ENCODE measurements at places on chromosomes 7 and 10.

GRCh38 chr7:1961701-1962276, 271.0 kb downstream of the MAD1L1 start:
- DNase-seq: no peak

DNA sequence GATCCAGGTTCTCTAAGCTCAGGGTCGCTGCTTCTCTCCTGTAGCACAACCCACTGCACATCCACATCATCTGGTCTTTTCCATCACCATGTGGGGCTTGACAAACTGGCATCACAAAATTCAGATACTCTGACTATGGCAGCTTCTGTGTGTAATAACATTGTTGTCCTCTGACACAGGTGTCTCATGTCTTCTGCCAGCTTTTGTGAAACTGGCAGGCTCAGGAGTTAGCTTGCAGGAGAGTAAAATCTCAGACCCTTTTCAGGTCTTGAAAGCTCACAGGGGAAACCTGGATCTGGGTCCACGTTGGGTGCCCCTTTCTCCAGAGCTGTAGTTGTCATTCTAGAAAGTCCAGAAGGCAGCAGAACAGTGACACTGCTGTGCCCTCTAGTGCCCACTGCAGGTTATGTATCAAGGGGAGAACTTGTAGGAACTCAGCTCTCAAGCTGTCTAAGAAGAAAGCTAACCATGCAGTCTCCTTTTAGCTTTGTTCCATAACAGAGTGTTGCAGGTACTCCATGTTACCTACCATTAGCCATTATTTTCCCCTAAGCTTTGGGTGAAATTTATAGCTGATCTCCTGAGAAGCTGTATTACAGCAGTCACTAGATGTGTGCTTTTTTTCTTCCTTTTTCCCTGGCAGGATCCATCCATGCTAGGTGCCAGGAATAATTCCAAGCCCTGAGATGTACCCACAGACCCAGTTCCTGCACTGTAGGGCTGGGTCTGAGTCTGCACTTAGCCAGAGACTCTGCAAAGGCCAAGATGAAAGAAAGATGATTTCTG, 102.7 kb downstream of the ZNF248 start:
- no peak for DNase-seq

DNA sequence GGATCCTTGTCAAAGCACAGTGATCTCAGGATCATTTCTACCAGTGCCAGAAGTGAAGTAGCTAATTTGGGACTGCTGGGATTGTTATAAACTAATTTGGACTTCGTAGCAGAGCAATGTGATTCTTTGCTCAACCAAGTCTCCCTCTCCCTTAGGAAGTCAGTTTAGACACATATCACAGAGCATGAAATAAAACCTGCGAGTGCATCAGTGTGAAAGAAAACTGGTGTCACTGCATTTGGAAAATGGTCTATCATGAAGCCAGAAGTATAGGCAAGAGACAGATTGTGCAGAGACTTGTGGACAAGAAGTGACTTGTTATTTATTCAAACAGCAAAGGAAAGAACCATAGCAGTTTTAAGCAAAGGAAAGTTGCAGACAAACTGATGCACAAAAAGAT, 560.5 kb upstream of the NRG3 start:
- DNase-seq: no peak

DNA sequence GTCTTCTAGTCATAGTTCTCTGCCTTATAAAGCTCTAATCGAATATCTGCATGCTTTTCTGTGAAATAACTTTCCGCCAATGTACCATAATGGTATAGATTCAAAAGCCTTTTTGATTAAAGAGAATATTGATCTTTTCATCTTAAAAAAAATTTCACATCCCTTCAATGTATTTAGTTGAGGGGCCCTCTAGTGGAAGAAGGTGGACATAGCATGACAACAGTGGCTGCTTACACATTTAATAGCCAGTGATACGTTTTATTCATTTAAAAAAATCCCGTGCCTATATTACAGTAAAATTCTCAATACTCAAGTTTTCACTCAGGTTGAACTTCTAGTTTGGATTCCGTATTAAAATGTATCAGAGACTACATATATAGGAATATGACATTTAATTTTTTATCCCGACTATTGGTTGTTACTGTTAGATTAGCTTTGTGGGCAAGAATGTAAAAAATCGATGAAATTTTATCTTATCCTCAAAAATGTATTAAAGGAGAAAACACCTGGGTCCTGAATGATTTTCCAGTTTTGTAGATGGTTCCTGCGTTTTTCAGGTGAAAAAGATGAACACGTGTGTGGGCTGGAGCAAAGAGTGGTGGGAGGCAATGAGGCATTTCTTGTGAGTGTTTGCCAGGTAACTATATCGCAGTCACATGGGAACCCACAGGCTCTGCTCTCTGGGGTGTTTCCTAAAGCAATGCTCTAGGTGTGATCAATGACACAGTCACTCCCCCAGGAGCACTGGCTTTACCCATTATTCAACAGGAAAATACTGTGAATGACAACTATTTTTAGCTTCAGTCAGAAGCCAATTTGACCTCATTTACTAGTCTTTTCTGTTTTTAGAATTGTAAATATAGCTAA, 24.1 kb upstream of the PNLIP start:
- no peak for DNase-seq

GRCh38 chr10:9239298-9239697, 1184.8 kb downstream of the GATA3 start:
- DNase-seq: no peak

DNA sequence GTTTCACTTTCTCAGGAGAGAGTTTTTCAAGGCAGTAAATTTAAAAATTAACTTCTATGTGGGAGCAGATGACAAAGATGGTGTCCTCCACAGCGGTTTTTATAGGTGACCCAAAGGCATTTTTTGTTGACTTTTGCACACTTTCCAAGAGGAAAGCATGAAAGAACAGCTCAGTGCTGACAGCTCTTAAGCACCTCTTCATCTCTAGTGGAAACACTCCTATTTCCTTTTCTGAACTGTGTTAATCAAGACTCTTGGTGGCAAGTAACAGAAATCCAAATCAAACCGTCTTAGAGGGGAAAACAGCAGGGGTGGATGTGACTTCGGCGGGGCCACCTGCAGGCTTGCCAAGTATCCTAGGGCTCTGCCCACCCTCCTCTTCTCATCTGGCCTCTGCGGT, 71.8 kb upstream of the GATA3 start:
- DNase-seq: no peak

DNA sequence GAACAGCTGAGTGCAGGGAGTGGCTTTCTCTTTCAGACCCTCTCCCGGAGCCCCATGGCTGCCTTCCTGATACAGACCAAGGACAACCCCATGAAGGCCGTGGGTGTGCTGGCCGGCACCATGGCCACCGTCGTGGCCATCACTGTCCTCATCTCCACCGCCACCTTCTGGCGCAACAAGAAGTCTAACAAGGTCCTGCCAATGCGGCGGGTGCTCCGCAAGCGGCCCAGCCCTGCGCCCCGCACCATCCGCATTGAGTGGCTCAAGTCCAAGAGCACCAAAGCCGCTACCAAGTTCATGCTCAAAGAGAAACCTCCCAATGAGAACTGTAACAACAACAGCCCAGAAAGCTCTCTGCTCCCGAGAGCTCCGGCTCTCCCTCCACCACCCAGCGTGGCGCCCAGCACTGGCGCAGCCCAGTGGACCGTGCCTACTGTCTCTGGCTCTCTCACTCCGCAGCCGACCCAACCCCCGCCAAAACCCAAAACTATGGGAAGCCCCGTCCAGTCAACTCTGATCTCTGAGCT, 11.2 kb downstream of the LRIT2 start:
- DNase-seq: no peak

DNA sequence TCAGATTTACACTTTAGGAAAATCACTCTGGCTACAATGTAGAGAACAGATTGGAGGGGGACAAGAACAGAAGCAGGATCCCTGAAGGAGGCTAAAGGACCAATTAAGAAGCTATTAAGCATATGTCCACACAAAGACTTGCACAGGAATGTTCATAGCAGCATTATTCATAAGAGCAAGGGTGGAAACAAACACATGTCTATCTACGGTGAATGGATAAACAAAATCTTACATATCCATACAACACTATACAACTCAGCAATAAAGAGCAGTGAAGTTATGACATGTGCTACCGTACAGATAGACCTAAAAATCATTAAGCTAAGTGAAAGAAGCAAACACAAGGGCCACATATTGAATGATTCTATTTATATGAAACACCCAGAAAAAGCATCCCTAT, 10.4 kb downstream of the CHCHD3 start:
- DNase-seq: no peak

DNA sequence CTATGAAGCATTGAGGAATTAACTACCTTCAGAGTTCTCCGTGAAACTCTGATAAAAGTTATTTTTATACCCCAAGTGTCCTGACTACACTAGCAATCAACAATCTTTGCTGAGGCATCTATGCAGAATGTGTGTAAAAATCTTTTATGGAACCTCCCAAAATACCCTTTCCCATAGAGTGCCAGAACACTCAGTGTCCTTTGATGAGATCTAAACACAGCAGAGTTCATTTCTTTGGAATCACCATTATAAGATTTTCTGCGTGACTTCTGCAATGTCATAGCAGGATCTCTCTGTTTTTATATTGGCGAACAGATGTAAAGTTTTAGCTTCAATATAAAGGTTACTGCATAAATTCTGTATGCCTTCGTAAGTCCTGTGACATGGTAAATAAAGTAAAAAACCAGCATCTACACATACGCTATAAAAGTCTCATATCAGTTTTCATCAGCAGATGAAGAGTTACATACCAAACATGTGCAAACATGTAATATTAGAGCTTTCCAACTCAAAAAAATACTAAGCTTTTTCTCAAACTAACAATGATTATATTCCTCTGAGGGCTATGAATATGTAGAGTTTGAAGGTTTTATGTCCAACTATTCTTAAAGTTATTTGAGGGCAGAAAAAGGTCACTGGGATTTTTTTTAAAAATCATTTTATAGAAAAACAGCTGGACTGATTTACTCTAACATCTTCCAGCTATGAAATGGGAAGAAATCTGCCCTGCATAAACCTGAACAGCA, 67.2 kb downstream of the SKIDA1 start:
- no peak for DNase-seq

GRCh38 chr10:24727786-24728185, 4.1 kb upstream of the ARHGAP21 start:
- DNase-seq: no peak

DNA sequence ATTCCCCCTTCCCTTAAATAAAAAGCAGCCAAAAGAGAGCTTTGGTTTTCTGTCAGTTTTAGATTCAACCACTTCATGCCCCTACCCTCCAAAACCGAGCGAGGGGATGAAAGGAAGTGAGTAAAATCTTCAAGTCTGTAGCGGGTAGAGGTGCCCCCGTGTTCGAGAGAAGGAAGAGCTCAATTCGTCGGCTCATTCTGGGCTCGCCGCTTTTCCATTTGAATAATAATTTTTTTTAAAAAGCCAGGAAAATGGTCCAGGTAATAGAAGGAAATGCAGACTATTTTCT, 436.2 kb upstream of the GALNT17 start:
- no peak for DNase-seq

- no peak for DNase-seq
Measured at GRCh38 chr10:103692436-103692951, 162.9 kb downstream of the SH3PXD2A start.

GRCh38 chr10:71220689-71221540, 8.5 kb downstream of the UNC5B start:
- DNase-seq: no peak

- no peak for DNase-seq
Measured at GRCh38 chr10:119826771-119827170, 45.9 kb downstream of the MCMBP start.

GRCh38 chr10:5890452-5890915, 441 bp downstream of the FBH1 start:
- no peak for DNase-seq

- DNase-seq: no peak
Measured at GRCh38 chr10:73780966-73781365, 882 bp upstream of the CHCHD1 start.

- no peak for DNase-seq
Measured at GRCh38 chr7:57179776-57180415, 47.7 kb upstream of the ZNF479 start.

GRCh38 chr10:42880255-42880620, 97.6 kb downstream of the BMS1 start:
- no peak for DNase-seq

GRCh38 chr10:122740640-122741039, 41.0 kb upstream of the C10orf120 start:
- no peak for DNase-seq

GRCh38 chr7:121604627-121605316, 208.7 kb upstream of the FAM3C start:
- no peak for DNase-seq
